ENCODE measurements at places on chromosomes 1 and 21.

GRCh38 chr1:109105881-109106280 is 8.0 kb upstream of the ELAPOR1 start:
- DNase-seq: no peak

GRCh38 chr1:169022648-169023047 is 83.8 kb upstream of the ATP1B1 start:
- no peak for DNase-seq

DNA sequence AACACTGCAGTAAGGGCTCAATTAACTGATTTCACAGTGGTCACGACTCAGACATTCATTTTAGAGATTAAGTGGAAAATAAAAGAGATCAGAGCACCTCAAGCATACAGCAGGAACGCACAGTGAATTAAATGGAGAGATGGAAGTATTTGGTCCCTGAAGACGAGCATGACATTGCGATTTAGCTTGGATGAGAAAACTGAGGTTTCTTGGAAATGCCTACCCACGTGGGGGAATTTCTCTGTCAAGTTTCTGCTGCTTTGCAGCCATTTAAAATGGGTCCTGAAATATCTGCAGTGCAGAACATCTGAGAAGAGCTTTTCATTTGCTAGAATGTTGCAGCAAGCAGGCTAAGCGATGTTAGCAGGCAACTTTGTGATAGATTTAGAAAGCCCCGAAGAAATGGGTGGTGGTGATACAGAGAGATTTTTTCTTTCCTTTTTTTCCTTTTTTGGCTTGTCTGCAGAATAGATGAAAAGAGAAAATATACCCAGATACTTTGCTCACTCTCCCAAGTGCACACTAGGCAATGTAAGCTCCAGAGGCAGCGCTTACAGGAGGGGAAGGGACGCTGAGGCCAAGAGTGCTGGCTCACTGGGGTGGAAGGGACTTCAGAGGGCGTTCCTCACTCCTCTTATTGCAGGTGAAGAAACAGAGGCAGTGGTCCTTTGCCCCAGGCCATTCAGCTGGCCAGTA is 258.0 kb downstream of the KCNJ6 start:
- no peak for DNase-seq

DNA sequence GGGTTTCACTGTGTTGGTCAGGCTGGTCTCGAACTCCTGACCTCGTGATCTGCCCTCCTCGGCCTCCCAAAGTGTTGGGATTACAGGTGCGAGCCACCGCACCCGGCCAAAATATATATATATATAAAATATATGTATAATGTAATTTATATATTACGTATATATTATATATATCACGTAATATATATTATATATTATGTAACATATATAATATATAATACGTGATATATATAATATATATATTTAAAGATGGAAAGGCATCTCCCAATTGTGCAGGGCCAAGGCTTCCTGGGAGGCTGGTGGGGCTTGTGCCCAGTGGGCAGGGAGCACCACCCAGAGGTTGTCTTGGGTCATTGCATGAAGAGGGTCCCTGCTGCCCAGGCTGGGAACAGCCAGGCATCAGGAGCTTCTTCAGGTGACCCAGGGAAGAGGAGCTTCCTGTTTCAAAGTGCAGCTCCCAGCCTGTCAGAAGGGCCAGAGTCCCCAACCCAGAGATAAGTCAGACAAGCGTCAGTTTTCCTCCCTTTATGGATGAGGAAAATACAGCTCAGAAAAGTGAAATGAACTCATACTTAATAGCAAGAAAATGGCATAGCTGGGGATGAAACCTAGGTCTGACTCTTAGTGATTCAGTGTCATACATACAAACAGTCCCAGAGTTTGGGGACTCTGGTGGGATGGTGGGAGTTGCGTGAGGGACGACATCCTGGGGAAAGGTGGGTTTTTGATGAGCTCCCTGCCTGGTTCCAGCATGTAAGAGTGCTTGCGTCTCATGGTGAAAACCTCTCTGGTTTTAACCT is 12.0 kb downstream of the UBE2Q1 start:
- DNase-seq: peak; percentile 27

- DNase-seq: no peak
Observed at GRCh38 chr1:39086865-39087409, 60.8 kb downstream of the NDUFS5 start.

GRCh38 chr1:10586125-10586524 is 111.4 kb downstream of the PEX14 start:
- no peak for DNase-seq

DNA sequence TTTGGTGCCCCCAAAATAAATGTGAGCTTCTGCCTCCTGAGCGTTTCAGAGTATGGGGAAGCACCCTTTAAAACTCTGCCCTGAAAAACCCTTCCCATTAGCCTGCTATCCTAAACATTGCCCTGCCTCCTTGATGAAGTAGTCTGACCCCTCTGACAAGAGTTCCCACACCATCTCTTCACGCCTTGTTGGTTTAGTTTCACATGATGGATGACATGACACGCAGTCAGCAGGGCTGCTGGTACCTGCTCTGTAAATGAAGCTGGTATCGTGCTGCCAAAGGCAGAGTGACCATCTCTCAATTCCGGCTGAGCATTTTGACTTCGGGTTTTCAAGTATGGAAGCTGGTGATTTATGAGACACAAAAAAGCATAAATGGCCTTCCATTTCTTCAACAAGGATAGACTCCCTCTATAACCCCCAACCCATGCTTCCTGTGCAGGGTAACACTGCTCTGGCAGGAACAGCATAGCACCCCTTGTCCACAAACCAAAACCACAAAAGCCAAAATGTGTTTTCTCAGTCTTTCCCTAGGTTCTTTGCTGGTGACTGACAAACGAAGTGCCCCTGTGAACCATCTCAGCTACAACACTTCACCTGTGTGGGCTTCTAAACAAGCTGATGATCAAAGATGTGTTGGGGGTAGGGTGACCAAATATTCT is 444.6 kb downstream of the NUF2 start:
- no peak for DNase-seq

DNA sequence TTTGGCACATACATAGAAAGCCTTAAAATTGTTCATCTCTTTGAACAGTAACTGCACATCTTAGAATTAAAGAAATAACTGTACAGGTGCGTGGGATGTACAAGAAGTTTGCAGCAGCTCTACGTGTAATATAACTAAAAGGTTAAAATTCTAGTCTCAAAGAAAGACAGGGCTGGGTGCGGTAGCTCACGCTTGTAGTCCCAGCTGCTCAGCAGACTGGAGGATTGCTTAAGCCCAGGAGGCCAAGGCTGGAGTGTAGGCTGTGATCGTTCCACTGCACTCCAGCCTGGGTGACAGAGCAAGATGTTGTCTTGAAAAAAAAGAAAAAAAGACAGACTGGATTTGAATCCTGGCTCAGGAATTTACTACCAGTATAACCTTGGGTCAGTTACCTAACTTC is 13.4 kb downstream of the PARP1 start:
- no peak for DNase-seq

DNA sequence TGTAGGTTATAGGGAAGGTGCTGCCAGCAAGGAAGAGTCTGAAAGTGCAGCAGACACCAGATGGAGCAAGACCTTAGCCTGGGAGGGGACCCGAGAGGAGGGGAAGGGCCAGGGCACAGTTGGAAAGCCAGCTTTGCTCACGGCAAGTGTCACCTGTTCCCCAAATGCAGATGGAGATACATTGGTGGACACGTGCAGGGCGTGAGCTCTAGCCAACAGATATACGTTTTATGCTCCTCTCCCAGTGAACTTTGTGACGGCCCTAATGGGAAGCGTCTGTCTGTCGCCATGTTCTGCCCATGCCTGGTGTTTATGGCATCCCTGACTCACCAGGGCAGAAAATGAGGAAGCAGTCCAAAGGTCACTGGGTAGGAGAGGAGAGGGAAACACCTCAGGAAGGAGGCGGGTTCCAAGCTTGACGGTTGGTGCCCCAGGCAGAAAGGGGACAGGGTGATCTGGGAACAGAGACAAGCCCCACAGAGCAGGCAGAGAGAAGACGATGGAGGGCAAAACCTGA is 7.6 kb downstream of the GPA33 start:
- peak; percentile 68 for DNase-seq

DNA sequence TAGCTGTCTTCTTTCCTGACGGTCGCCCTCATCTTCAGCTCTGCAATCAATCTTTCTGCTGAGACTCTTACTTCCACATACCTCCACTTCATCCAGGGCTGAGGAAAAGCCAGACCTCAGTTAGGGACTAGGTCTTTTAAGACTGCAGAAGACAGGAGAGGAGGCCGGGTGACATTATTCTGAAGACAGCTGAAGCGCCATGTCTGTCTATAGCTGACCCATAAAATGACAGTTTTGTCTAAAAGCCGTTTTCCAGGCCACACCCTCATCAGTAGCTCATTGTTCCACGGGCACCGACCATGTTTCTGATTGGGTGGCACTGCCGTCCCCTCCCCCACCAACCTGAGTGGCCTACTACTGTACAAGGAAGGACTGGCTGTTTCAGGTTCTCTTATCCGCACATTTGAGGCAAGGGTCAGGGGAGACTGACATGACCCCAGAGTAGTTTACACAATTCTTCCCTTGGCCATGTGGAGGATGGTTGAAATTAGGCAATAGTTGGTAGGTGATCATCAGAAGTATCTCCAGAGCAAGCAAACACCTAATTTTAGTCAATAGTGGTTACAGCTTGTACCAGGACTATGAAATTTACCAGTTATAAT is at the start of gene ADCY10:
Gene ADCY10 (minus strand): TSS at position 240 of the 602 bp plus-strand sequence. CDS start 8,994 bp downstream, outside the sequence.
- DNase-seq: no peak

GRCh38 chr21:21199342-21200102 is 201.3 kb downstream of the NCAM2 start:
- no peak for DNase-seq

GRCh38 chr1:224612246-224612645 is 3.9 kb upstream of the CNIH3 start:
- no peak for DNase-seq

GRCh38 chr21:25801217-25802014 is 66.6 kb downstream of the GABPA start:
- DNase-seq: peak; percentile 59

DNA sequence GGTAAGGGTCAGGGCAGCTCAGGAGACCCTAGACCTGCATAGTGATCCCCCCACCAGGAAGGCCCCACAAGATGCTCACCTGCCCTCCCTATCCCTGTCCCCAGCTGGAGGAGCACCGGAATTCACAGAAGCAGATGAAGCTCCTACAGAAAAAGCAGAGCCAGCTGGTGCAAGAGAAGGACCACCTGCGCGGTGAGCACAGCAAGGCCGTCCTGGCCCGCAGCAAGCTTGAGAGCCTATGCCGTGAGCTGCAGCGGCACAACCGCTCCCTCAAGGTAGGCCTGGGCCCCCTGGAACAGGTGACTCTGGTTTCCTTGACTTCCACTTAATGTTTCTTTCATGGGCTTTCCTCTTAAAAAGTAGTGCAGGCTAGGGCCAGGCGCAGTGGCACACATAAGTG is 8.4 kb downstream of the TXLNA start:
- DNase-seq: no peak

- DNase-seq: no peak
Observed at GRCh38 chr1:8412183-8412831, 94.4 kb downstream of the SLC45A1 start.

DNA sequence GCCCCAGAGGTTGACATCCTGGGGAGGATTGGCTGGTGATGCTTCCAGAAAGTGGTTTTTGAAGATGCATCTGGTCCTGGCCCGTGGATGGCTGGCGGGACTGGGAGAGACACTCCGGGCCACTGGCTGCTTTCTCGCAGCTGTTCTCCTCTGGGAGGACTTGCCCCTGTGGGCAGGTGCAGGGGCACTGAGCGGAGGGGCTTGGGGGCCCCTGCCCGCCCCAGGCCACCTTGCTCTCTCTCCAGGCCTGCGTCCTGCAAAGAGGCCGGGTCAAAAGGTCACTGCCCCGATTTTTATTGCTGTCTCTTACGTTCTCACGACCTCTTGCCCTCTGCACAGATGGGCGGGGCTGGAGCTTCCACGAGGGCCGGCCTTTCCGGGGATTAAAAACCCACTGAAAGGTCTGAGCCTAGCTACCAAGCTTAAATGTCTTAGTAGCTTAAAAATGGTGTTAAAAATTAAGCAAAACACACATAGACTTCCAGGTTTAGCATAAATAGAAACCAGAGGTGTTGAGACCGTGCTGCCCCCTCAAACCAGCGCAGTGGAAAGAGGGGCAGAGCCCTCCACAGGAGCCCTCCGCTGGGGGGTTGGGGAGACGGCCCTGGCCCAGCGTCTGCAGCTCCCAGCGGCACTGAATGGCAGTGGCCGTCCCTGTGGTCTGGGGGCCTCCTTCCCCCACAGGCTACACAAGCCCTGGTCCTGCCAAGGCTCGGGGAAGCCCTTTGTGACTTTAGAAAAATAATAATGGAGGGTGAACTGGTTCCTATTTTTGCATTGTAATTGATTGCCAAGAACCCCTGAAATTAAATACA is 43.9 kb downstream of the SKI start:
- DNase-seq: no peak

DNA sequence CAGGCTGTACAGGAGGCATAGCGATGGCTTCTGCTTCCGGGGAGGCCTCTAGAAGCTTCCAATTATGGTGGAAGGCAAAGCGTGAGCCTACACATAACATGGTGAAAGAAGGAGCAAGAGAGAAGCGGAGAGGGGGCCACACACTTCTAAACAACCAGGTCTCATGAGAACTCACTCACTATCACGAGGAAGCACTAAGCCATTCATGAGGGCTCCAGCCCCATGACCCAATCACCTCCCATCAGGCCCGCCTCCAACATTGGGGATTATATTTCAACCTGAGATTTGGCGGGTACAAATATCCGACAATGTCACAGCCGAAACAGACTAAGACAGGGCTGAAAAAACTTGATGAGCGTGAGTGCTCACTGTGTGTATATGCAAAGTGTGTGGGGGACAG is 89.3 kb upstream of the CNIH3 start:
- no peak for DNase-seq

- DNase-seq: no peak
Observed at GRCh38 chr1:31102501-31102950, 37.0 kb upstream of the PUM1 start.

- DNase-seq: no peak
Observed at GRCh38 chr1:202323731-202324130, 18.0 kb downstream of the UBE2T start.

DNA sequence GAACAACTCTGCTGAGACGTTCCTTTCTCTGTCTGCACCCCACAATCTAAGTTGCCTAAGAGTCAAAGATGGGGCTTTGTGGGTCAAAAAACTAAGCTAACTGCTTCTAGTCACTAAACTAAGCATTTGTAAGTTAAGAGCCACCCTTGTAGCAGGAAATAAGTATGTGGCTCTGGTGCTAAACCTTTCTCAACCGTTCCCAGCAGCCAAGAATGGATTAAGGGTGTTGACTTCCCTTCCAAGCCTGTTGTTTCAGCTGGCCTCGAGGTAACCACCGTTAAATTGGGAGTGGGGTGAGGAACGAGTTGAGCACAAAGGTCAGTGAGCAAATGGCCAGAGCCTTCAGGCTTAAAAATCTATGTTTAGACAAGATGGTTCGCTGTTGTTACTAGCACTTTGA is 169.1 kb downstream of the TRIM33 start:
- DNase-seq: no peak

DNA sequence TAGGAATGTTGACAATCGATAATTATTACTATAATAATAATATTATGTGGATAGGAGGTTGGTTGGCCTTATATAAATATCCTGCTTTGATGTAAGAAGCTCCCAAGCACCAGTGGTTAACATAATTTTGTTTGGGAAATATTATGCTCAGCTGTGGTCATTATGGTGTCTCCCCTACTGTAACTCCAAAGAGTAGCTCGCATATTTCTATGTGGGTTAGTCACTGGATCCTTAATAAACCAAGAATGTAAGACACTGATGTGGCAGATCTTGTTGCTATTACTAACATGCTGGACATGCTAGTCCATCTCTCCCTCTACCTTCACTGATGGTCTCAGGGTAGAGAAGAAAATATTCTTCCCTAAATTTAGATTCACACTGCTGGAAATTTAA is 79.2 kb upstream of the RALGPS2 start:
- DNase-seq: no peak

GRCh38 chr1:1232208-1232795 is at the start of gene B3GALT6:
B3GALT6 (plus strand) TSS chr1:1232237; CDS start chr1:1232279, 42 bp downstream.
- no peak for DNase-seq

GRCh38 chr21:30083225-30083945 is 83.2 kb downstream of the CLDN17 start:
- no peak for DNase-seq
